ENCODE measurements at places on chromosomes 5 and 9.

- H3K4me1 ChIP-seq = peaks cover 14% of the 10 kb centered on the region
- no peak overlapping the region for H3K4me3 ChIP-seq
- no peak overlapping the region for H3K27ac ChIP-seq
- DNase-seq = no peak
- no peaks in the 10 kb centered on the region for H3K36me3 ChIP-seq
These were observed 23.5 kb downstream of the ZFR start for GRCh38 chr5:32421075-32421474.

DNA sequence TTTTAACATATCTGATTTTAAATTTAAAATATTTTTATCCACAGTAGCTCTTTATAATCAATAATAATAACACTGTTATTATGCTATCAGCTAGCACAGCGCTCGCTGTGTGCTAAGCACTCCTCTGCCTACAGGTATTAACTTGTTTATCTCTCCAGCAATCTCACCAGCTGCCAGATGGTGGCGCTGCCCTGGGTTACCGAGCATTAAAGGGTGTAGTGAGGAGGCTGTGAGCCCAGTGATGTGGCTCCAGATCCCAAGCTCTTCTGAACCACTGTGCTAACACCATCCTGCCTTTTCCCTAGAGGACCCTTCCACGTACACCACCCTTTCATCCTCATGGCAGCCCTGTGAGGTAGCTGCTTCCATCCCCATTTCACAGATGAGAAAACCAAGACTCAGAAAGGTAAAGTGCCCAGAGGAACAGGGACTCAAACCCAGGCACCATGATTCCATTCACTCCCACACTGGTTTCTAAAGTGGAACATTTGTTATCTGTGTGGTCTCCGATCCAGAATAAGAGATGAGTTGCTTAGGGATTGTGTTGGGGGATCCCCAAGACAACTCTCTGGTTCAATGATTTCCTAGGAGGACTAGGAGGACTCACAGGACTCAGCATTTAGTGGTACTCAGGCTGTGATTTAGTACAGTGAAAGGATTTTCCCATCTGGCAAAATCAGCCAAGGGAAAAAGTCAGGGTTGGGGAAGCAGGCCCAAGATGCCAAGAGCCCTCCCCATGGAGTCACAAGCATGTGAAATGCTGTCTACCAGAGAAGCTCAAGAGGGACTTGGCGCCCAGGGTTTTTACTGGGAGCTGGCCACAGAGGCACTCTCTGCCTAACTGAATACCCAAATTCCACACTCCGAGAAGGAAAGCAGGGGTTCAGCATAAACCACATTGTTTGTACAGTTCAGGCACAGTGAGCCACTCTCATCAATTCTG lies 7.0 kb downstream of the IGFBPL1 start:
- DNase-seq = no peak
- H3K4me1 ChIP-seq = no peaks in the 10 kb centered on the region
- no peaks in the 10 kb centered on the region for H3K36me3 ChIP-seq
- H3K27ac ChIP-seq = no peak overlapping the region
- H3K4me3 ChIP-seq = no peak overlapping the region

DNA sequence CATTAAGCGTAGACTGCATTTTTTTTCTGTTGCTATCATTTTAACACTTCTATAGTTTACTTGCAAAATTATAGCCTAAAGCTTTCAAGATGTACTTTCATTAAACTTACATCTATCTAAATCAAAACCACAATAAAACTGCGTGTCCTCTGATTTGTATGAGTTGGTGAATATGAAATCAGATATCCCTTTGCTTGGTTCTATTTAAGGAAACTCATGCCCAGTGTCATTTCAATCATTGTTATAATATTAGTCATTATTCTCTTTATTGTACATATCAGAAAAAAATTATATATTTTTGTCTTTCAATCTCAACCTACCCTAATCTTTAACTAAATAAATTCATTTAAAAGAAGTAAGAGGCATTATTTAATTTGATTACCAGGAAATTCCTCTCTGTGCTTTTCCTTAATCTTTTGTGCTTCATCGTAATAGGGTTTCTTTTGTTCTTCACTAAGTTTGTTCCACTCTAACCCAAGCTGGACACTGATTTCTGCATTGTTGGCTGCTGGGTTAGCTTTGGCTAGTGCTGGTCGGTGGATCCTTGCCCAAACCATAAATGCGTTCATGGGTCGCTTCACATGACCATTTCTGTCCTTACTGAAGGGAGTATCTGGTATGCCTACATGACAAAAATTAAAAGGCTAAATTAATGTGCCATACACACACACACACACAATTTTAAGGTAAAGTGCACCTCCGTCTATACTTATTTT lies 3.8 kb downstream of the SOX30 start:
- H3K36me3 ChIP-seq = no peaks in the 10 kb centered on the region
- no peaks in the 10 kb centered on the region for H3K27me3 ChIP-seq
- no peak overlapping the region for H3K4me3 ChIP-seq
- H3K27ac ChIP-seq = no peak overlapping the region
- DNase-seq = no peak

DNA sequence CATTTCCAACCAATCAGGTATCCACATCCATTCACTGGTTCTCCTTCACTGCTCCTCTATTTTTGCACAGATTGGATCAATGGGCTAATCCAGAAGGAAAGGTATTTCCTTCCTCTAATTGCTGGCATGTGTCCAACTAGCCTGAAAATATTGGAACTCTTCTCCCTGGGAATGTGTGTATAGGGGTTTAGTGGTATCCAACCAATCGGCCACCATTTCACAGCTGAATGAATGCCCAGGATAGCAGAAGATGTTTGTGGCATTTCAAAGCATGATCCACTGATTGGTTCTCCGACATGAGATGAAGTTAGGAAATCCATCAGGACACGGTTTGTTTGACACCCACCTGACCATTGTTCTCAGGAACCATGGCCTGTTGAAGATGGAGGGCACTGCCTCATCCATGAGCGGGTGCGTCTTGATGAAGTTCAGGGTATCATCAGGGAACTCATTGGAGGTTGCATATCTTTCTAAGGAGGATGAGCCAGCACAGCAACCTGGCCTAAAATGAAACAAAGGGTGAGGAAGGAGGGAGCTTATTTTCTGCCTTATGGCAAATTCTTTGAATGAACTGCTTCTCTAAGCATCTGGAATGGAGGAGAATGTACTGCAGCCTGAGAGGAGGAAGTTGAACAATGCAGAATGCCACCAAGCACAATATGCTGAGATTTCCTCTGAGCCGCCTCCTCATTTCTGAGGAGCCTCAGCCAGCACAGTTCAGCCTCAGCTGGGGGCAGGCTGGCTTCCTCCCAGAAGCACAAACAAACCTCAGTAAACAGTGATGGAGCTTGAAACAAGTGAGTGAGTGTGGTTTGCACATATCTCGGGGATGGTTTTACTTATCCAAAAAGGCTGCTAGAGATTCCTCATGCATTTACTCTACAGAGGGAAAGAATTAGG lies 94.6 kb downstream of the SEMA6A start:
- no peaks in the 10 kb centered on the region for H3K4me1 ChIP-seq
- no peak overlapping the region for H3K27ac ChIP-seq
- no peak overlapping the region for H3K4me3 ChIP-seq
- H3K27me3 ChIP-seq = no peaks in the 10 kb centered on the region
- DNase-seq = no peak

GRCh38 chr9:72476617-72477437 lies 44.6 kb upstream of the TMC1 start:
- DNase-seq = no peak
- H3K4me1 ChIP-seq = no peaks in the 10 kb centered on the region
- H3K4me3 ChIP-seq = no peak overlapping the region
- peak overlapping the region; percentile 21 for H3K27ac ChIP-seq
- H3K36me3 ChIP-seq = no peaks in the 10 kb centered on the region
- no peaks in the 10 kb centered on the region for H3K27me3 ChIP-seq

GRCh38 chr5:83817591-83817990 lies 96.9 kb upstream of the HAPLN1 start:
- DNase-seq = no peak
- H3K36me3 ChIP-seq = no peaks in the 10 kb centered on the region
- H3K27me3 ChIP-seq = no peaks in the 10 kb centered on the region
- no peak overlapping the region for H3K27ac ChIP-seq
- no peak overlapping the region for H3K4me3 ChIP-seq

DNA sequence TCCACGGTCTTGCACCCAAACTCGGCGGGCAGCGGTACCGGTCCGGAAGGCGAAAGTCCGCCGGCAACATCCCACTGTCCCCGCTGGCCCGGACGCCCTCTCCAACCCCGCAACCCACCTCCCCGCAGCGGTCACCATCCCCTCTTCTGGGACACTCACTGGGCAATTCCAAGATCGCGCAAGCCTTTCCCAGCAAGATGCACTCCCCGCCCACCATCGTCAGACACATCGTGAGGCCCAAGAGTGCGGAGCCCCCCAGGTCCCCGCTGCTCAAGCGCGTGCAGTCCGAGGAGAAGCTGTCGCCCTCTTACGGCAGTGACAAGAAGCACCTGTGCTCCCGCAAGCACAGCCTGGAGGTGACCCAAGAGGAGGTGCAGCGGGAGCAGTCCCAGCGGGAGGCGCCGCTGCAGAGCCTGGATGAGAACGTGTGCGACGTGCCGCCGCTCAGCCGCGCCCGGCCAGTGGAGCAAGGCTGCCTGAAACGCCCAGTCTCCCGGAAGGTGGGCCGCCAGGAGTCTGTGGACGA lies 33.3 kb downstream of the CD180 start:
- H3K27me3 ChIP-seq = no peaks in the 10 kb centered on the region
- no peaks in the 10 kb centered on the region for H3K4me1 ChIP-seq
- H3K36me3 ChIP-seq = no peaks in the 10 kb centered on the region
- peak overlapping the region; percentile 66 for H3K27ac ChIP-seq

DNA sequence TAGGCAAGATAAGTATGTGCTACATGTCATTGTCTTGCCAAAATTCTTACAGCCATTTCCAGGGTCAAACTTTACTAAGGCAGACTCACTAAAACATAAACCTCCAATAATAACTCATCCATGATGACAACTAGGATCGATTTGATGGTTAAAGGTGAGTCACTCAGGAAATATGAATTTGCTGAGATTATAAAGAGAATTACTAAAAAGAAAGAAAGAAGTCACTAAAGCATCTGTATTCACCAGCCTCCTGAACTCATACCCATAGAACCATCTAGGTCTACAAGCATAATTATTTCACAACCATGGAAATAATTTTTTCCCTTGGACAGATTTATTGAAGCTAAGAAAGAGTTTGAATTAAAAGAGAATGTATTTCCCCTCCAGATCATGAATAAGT lies 258.6 kb downstream of the TLE1 start:
- H3K27me3 ChIP-seq = no peaks in the 10 kb centered on the region
- no peak overlapping the region for H3K4me3 ChIP-seq
- no peak for DNase-seq
- no peaks in the 10 kb centered on the region for H3K4me1 ChIP-seq

- DNase-seq = peak; percentile 58
- H3K27me3 ChIP-seq = no peaks in the 10 kb centered on the region
- no peaks in the 10 kb centered on the region for H3K36me3 ChIP-seq
- peak overlapping the region; percentile 97 for H3K4me3 ChIP-seq
- no peaks in the 10 kb centered on the region for H3K4me1 ChIP-seq
These were observed 1.2 kb downstream of the BNC2 start for GRCh38 chr9:16869131-16869881.

DNA sequence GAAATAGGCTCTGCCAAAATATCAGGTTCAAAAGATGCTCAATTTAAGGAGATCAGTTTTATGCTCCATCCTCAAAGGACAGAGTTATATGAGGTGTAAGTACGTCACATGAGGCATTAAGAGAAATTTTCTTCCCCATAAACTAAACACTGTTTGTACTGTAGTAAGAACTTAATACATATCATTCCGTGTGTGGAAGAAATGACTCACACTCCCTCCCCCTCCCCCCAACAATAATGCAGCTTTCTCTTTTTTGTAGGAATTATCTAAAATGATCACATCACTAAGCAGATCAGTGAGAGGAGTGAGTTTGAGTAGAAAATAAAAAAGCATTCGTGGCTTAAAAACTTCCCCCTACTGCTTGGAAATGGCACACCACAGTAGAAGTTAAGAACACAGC lies 2.2 kb downstream of the CDH12 start:
- DNase-seq = no peak
- H3K36me3 ChIP-seq = no peaks in the 10 kb centered on the region
- no peak overlapping the region for H3K27ac ChIP-seq
- H3K4me3 ChIP-seq = no peak overlapping the region
- no peaks in the 10 kb centered on the region for H3K27me3 ChIP-seq
- H3K4me1 ChIP-seq = no peaks in the 10 kb centered on the region

GRCh38 chr5:56561-57290 lies 35.2 kb upstream of the PLEKHG4B start:
- peaks cover 15% of the 10 kb centered on the region for H3K27me3 ChIP-seq
- H3K4me3 ChIP-seq = no peak overlapping the region
- H3K36me3 ChIP-seq = no peaks in the 10 kb centered on the region
- DNase-seq = no peak

GRCh38 chr9:136275655-136276429 lies 28.1 kb downstream of the CCDC187 start:
- no peaks in the 10 kb centered on the region for H3K36me3 ChIP-seq
- no peaks in the 10 kb centered on the region for H3K4me1 ChIP-seq
- DNase-seq = no peak
- H3K27ac ChIP-seq = no peak overlapping the region
- no peak overlapping the region for H3K4me3 ChIP-seq

DNA sequence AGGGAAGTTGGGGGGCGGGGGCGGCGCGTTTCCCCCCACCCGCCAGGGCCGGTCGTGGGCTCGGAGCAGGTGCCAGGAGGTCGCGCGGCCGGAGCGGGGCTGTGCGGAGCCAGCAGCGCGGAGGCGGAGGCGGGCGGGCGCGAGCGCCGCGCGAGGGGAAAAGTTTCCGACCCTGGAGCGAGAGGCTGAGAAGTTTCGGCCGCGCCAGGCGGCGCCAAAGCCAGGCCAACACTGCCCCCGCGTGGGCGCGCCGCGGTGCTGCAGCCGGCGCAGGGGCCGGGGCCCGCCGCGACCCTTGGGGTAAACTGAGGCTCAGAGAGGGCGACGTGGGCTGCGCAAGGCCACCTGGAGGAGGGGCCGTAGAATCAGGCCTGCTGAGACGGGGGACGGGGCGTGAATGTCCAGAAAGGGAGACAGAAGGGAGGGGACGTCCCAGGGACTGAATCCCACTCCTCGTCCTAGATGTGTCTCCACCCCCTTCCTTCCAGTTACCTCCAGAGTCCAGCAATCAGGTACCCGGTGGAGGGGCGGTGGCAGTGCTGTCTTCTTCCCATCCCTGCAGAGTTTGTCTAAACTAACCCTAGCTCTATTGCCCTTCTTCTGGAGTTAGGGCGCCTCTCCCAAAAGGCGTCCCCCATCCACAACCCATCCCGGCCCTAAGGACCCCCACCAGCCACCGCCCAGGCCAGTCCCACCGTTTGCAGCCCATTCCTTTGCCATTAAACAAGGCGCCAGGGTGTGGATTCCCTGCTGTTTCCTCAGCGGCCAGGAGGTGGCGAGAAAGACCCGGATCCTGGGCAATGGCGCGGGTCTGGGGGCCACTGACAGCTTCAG lies 10.2 kb downstream of the C9orf50 start:
- no peaks in the 10 kb centered on the region for H3K4me1 ChIP-seq
- peak overlapping the region; percentile 58 for H3K4me3 ChIP-seq
- DNase-seq = peak; percentile 78
- no peaks in the 10 kb centered on the region for H3K36me3 ChIP-seq
- no peaks in the 10 kb centered on the region for H3K27me3 ChIP-seq

DNA sequence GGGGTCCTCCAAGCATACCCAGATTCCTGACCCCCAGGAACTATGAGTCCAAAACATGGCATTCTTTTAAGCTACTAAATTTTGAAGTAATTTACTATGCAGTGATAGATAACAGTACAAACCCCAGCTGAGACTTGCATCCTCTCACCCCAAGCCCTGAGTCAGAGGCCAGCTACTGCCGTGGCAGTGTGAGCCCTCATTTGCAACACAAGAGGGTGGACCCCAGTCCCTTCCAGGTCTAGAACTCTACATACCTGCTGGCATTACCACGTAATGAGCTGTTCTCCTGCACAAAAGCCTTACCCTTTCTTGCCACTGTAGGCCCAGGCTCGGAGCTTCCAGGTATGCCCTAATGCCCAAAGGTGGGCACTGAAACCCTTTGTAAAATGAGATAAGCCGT lies 108.6 kb upstream of the ERCC6L2 start:
- no peak overlapping the region for H3K27ac ChIP-seq
- no peaks in the 10 kb centered on the region for H3K36me3 ChIP-seq
- peaks cover 4% of the 10 kb centered on the region for H3K4me1 ChIP-seq
- no peak for DNase-seq
